ENCODE measurements at places on chromosomes 16 and 17.

GRCh38 chr16:1818204-1818872 is 8.3 kb downstream of the HAGH start:
- DNase-seq: no peak

- DNase-seq: no peak
These were observed 20.4 kb downstream of the TRIM16 start for GRCh38 chr17:15663691-15664090.

- DNase-seq: no peak
These were observed at the start of gene PPL for GRCh38 chr16:4936991-4937781. Gene PPL, minus strand, starts transcription at chr16:4937148. Its CDS starts 103 bp downstream, at chr16:4937045.

DNA sequence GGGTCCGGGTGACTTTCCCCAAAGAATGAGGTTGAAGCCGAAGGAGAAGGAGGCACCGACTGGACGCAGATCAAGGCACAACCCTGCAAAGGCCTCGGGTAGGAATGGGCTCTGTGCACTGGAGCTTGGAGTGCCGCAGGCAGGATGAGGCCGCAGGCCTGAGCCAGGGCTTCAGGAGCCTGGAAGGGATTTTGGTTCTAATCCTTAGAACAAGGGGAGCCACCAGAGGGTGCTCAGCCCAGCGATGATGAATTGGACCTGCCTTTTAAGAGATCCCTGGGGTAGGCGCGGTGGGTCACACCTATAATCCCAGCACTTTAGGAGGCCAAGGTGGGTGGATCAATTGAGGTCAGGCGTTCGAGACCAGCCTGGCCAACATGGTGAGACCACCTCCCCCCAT is 8.1 kb downstream of the CIBAR2 start:
- no peak for DNase-seq

- DNase-seq: peak; percentile 69
These were observed 16.7 kb downstream of the CDK5R1 start for GRCh38 chr17:32503251-32504165.

GRCh38 chr17:46192439-46193150 is 634 bp downstream of the KANSL1 start:
- no peak for DNase-seq

- DNase-seq: no peak
These were observed 89.5 kb upstream of the TOB1 start for GRCh38 chr17:50955667-50956120.

GRCh38 chr17:58232707-58233156 is 5.7 kb upstream of the LPO start:
- DNase-seq: peak; percentile 39

DNA sequence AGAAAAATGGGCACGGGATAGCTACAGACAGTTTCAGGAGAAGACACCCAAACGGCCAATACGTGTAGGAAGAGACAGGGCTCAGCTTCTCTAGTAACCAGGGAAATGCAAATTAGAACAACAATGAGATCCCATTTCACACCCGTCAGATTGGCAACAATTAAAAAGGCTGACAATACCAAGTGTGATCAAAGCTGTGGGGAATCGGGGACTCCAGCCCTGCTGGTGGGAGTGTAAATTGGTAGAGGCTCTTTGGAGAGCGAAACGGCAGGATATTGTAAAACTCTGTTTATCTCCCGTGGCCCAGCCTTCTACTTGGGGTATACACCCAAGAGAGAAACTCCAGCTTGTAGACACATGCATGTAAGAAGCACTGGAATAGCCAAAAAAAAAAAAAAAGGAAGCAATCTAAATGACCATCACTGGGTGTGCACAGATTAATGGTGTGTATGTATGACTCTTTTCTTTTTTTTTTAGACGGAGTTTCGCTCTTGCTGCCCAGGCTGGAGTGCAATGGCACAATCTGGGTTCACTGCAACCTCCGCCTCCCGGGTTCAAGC is 27.5 kb downstream of the MYBBP1A start:
- DNase-seq: no peak

DNA sequence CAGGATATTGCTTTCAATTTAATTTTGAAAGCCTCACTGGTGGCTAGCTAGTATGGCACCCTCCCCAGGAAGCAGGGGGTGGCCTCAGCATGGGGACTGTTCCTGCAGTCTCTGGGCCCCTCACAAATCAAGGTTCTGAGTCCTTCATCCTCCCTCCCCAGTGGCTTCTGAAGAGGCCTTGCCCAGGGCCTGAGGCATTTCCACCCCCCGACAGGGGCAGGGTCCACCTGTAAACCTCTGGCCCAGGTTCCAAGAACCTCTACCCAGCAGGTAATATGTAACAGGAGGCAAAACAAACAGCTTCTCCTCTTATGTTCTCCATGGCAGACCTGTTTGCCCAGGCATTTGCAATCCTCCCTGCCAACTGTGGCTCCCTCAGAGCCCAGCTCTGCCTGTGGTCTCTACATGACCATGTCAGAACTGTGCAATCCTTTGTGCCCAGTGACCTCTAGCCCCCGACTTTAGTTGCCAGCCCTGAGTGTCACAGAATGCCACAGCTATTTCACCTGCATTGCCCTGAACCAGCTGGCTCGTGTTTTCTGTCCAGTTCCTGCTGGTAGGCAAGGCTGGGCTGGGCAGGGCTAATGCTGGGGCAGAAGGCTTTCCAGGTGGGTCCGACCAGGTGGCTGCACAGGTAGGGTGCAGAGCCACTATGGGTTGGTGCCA is 14.3 kb downstream of the ACSF2 start:
- no peak for DNase-seq

DNA sequence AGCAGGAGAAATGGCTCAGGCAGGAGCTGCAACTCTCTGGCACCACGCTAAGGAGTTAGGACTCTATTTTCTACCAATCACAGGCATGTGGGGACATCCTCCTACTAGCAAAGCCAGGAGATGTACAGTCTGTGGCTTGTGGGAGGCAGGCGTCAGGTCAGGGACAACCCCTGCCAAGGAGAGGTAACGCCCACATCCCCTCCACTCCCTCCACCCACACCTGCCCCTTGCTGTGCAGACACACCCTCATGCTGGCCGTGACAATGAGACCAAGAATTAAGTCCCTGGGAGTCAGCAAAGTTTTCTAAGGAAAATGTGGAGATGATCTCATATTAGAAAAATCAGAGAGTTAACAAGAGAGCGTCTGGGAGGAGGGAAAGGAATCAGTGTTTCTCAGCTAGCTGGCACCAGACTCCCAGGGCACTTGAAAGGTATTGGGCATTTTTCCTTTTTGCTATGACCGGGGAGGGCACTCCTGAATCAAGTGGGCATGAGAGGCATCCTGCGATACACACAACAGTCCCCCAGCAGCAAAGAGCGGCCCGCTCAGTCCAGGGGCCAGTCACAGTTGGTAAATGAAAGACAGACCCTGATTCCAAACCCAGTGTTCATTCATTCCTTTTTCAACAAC is 87.3 kb upstream of the RPL38 start:
- no peak for DNase-seq

DNA sequence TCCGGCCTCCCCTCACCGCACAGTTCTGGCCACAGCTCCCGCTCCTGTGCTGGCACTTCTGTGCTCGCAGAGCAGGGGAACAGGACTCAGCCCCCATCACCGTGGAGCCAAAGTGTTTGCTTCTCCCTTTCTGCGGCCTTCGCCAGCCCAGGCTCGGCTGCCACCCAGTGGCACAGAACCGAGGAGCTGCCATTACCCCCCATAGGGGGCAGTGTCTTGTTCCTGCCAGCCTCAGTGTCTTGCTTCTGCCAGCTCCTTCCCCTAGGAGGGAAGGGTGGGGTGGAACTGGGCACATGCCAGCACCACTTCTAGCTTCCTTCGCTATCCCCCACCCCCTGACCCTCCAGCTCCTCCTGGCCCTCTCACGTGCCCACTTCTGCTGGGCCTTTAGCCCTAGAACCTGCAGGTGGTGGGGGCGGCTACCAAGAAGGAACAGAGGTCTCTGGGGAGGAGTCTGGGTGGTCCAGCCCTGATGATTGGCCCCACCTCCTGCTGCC is 645 bp upstream of the ELMO3 start:
- no peak for DNase-seq

DNA sequence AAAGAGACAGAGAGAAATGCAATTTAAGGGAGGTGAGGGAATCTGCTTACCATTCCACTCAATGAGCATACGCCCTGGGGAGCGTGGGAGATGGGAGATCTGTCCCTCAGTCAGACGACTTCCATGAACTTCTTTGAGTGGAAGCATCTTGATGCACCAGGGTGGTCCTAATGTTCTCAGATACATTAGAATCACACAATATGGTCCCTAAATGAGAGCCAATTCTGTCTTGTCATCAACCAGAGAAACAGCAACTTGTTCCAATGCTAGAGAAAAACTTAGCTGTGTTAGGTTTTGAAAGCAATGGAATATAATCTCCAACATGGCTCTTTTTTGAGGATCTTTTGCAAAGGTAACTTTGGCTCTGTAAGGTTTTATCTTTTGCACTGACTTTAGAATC is 44.1 kb downstream of the GPR139 start:
- DNase-seq: no peak

DNA sequence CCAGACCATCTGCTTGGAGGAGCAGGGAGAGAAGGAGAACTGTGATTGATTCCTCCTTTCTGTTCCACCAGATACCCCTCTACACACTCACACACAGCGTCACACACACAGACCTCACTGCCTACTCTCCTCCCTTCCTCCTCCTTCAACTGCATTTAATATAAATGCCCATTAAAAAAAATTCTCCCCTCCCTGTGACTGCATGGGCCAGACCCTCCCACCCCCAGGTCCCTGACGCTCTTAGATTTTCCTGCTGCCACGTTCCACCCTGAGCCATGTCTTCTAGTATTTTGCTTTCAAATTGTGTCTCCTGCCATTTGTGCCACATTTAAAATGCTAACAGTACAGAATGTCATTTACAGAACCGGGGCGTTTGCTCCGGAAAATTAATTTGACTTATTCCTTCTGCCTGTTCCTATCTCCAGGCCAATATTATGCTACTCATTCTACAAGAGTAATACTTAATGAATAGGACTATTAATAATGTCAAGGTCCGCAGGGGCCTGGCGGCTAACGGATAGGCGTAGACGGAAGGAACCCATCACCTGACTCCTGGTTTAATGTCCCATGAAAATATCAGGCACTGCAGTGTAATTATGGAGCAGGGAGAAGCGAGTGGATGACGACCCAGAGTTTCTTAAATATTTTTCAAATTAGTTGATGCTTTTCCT is 100.2 kb downstream of the MRM1 start:
- no peak for DNase-seq

GRCh38 chr17:72706396-72706981 is 386.0 kb downstream of the SLC39A11 start:
- no peak for DNase-seq

- no peak for DNase-seq
These were observed 115.3 kb downstream of the SLC39A11 start for GRCh38 chr17:72976971-72977770.

- DNase-seq: no peak
These were observed 14.7 kb downstream of the TMEM11 start for GRCh38 chr17:21199311-21199710.

GRCh38 chr17:7710301-7710700 is 5.3 kb downstream of the EFNB3 start:
- no peak for DNase-seq

DNA sequence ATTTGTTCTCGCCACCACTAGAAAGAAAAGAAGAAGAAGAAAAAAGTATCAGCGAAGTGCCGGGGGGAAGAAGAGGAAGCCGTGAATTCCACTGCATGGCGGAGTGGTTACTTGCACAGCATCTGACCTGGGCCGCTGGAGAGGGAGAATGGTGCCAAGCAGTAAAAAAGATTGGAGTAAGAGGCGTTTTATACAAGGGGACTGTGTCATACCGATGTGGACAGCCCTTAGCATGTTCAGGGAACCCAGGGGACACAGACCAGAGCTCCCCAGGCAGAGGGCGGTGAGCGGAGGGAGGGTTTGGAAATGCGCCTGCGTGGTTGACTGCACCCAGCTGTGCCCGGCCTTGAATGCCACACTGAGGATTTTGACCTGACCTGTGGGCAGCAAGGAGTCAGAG is 52.8 kb downstream of the PLXDC1 start:
- no peak for DNase-seq

DNA sequence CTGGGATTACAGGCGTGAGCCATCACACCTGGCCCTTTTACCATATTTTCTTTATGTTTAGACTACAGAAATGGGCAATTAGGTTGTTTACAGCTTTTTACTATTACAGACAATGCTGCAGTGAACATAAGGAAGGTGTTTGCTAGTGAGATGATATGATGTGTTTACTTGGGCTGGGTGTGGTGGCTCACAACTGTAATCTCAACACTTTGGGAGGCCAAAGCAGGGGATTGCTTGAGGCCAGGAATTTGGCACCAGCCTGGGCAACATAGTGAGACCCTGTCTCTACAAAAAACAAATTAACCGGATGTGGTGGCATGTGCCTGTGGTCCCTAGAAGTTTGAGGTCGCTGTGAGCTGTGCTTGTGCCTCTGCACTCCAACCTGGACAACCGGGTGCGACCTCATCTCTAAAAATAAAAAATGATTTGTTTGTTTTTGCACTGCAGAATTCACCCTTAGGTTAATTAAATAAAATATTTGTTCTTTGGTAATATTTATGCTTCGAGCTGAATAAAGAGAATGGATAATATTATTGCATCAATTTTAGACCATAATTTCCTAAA is 15.0 kb downstream of the PAFAH1B1 start:
- DNase-seq: no peak

GRCh38 chr17:75844530-75845057 is 390 bp upstream of the UNC13D start:
- DNase-seq: no peak

- DNase-seq: no peak
These were observed 91.6 kb upstream of the DNAH9 start for GRCh38 chr17:11506635-11507034.

DNA sequence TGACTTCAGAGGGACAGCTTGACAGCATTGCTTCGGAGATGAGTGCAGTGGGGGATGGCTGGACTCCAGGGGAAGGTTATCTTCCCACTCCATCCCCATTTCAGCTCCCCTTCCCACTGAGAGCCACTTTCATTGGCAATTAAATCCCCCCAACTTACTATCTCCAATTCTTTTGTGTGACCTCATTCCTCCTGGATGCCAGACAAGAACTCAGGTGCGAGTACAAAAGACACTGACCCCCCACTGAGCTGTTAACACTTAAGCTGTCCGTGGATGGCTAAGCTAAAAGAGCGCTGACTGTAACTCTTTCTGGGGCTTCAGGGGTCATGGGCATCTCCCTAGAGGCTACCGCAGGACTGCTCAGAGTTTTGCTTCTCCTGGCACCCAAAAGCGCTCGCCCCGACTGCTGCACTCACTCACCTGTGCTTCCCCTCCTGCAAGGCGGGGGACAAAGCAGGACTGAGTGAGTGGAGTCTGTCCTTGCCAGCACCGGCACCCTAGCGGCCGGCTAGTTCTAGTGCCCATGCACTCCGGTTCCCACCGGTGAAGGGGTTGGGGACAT is 44.8 kb upstream of the FBXO47 start:
- no peak for DNase-seq

Measured in GM18507 (cell line).